ENCODE measurements at places on chromosomes 1 and 21. TPM values are rescaled to one million over a fixed set of nuclear protein-coding genes. Genes with fewer than 3 reads are reported as not detected.

DNA sequence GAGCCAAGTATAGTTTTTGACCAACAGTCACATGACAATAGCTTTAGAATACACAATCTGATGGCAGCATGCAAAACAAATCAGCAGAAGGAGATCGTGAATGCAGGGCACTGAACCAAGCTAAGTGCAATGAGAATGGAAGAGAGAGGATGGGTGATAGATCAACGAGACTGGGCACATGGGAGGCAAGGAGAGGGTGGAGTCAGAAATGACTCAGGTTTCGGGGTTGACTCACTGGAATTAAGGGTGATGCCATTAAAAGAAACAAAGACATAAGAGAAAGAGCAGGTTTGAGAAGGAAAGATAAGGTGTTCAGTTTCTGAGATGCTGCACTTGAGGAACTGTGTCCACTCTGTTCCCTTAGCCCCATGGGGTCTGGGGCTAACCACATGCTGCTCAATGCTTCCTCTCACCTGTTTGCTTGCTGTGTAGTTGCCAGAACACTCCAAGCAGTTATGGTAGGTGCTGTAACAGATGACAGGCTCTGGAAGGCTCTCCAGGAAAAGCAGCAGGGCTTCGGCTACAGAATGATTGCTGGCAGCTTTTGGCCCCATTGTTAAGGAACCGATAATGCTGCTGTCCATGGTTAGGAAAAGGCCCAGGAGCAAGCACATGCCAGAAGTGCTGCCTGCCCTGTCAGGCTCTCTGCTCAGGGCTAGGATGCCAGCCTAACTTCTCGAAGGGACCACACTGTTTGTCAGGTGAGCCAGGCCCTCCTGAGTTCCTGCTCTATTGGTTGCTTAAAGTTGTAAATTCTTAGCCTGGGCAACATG is 6.1 kb upstream of the MTF1 start:
- DNase-seq, result no peak

TNFRSF18 gene
- 16.3 TPM for polyA plus RNA-seq

TOR3A gene
- polyA plus RNA-seq, result 27.9 TPM

SMIM1 gene
- 4.7 TPM for polyA plus RNA-seq

DNA sequence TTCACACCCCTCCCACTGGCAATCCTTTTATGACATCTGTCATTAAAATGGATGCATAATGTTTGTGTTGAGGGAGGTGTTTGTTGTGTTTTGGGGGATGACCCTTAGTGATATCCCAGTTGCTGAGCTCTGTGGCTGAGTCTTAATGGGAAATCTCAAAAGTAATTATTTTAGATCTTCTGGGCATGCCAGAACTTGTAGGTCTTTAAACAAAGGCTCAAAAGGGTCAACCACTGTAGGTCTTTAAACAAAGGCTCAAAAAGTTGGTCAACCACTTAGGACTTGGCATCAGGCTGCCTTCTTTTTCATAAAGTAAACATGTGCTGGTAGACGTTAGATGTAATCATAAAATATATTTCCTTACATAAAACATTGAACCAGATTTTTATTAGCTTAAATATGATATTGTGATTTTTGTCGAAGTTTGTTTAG is 78.0 kb downstream of the CDC14A start:
- DNase-seq, result no peak

DNA sequence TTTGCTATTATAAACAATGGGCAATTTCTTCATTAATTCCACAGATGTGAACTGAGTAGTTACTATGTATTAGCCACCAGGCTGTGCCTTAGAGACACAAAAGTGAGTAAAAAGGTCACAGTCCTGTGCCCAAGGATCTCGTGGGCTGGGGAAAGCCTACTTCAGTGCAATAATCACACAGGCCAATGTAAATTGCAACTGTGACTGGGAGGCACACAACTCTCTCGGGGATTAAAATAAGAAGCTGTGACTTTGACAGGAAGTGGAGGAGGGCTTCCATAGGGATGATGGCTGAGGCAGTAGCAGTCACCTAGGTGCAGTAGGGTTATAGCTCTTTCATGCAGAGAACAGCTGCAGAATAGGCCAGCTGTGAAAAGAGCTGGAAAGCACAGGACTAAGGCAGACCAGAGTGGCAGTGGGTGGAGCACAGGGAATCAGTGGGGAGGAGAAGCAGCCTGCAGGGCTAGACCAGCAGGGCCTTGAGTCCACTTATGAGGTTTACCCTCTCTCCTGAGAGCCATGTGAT is 121.9 kb downstream of the MAB21L3 start:
- no peak for DNase-seq

Data from spleen (tissue), 13 donors.